RPMI8226 (cell line): ENCODE measurements at places on chromosomes 11 and 22.

- DNase-seq, result no peak
Observed at GRCh38 chr22:29798318-29798717, 31.1 kb downstream of the UQCR10 start.

GRCh38 chr22:50218153-50218995, 17.6 kb downstream of the SELENOO start:
- DNase-seq, result no peak

DNA sequence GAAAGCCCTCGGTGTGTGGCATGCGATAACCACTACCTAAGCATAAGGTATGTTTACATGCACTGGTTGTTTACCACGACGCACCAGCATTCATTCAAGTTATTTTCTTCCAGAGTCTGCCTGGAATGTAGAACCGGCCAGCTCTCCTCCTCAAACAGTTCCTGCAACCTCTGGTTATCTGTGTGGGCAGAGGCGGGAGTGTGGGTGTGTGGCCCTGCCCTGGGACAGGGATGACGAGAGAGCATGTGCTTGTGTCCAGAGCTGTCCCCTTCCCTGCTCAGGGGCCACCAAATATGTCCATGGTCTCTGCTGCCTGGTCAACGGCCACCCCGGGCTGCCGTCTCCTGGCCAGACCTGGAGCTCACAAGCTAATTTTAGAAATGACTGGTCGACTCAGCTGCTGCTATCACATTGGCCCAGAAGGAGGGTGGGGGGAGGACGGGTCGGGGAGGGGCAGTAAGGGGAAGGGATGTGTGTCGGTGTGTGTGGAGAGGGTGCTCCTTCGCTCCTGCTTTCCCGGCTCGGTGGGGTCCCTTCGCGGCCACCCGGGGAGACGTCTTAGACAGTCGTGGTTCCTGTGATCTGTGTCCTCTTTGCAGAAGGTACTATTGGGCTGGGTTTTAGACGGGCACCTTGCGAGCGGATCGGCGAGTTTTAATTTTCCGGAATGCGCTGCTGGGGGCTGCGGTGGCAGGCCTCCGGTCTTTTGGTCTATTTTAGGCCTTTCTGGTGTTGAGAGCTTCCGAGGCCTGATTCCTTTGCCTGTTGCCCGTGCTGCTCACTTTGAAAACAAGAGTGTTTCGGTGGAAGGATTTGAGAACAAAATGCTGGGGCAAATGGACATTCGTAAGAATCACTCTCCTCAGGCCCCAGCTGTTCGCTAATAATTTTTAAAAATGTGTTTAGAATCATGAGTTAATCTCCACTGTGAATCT, at the start of gene MYO18B:
MYO18B (plus strand) TSS at position 497 of the 935 bp plus-strand sequence. CDS start 18,905 bp downstream, outside the sequence.
- no peak for DNase-seq

GRCh38 chr11:1168721-1169161, 11.0 kb downstream of the MUC5AC start:
- DNase-seq, result no peak
